ENCODE measurements at places on chromosomes 1 and 21. TPM values are rescaled to one million over a fixed set of nuclear protein-coding genes. Genes with fewer than 3 reads are reported as not detected.

DNA sequence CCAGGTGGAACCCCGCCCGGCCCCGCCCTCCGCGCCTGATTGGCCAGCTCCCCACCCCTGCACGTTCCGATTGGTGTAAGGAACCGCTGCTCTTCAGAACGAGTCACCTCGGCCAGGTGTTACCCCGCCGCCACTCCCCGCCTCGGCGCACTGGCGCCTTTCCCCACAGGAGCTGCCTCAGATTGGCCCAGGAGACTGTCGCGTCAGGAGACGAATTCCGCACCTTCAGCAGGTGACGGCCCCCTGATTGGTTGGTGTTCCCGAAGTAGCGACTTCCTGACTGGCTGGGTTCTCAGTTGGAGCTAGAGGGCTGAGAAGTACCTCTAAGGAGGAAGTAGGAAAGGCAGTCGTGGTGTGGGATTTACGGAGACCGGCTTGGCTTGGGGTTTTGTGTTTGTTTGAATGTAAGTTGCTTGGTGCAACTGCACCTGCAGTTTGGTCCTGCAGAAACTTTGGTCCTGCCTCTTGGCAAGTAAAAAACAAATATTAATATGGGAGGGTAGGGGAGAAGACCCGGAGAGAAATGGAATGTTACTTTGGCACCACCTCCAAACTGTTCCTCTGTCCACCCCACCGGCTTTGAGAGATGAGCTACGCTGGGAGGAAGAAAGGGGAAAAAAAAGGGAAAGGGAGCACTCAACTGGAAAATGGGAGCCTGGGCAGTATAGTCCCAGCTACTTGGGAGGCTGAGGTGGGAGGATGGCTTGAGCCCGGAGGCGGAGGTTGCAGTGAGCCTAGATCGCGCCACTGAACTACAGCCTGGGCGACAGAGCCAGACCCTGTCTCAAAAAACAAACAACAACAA is 415 bp upstream of the F11R start:
- peak; percentile 91 for DNase-seq

GRCh38 chr21:45030682-45031570 is 43.5 kb upstream of the ADARB1 start:
- no peak for DNase-seq

DNA sequence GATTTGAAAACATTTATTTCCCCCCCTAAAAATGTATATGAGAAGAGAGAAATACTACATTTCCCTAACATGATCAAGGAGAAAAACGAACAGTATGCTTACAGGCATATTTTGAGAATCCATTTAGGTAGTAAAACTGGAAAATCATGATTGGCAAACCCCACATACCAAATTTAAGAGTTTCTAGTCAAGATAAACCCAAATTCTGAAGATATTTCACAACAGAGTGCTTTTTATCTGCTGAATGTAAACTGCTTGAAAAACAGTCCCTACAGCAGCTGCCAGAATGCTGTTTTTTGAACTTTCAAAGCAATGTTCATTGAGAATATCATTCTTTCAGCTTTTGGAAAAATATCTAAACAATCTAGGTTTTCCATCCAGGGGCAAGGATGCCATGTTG is 31.0 kb downstream of the ASH1L start:
- DNase-seq: no peak

Gene MNDA
- 1.2 TPM for total RNA-seq

- DNase-seq: no peak
Measured at GRCh38 chr1:155979597-155980343, 1.4 kb upstream of the ARHGEF2 start.
